ENCODE measurements at places on chromosomes 11 and 22. TPM values are rescaled to one million over a fixed set of nuclear protein-coding genes. Genes with fewer than 3 reads are reported as not detected.

OR8D4 gene
- not detected for total RNA-seq

NUDT8 gene
- 8.3 TPM for total RNA-seq

MYBPC3 gene
- not detected for total RNA-seq

SCN4B gene
- total RNA-seq: 2.8 TPM

TMPRSS5 gene
- total RNA-seq: 1.1 TPM

CRACR2B gene
- 29.3 TPM for total RNA-seq

SPDYC gene
- total RNA-seq: not detected

DNHD1 gene
- total RNA-seq: 4.2 TPM

OR52B6 gene
- not detected for total RNA-seq

GRCh38 chr11:131924001-131924400, 553.6 kb downstream of the NTM start:
- DNase-seq: no peak
- H3K36me3 ChIP-seq: no peaks in the 10 kb centered on the region
- no peak overlapping the region for H3K27ac ChIP-seq
- peaks cover 2% of the 10 kb centered on the region for H3K27me3 ChIP-seq
- H3K4me1 ChIP-seq: 0 out of 2 replicates have a peak, but pooled peaks cover 4% of the 10 kb centered on the region

DNA sequence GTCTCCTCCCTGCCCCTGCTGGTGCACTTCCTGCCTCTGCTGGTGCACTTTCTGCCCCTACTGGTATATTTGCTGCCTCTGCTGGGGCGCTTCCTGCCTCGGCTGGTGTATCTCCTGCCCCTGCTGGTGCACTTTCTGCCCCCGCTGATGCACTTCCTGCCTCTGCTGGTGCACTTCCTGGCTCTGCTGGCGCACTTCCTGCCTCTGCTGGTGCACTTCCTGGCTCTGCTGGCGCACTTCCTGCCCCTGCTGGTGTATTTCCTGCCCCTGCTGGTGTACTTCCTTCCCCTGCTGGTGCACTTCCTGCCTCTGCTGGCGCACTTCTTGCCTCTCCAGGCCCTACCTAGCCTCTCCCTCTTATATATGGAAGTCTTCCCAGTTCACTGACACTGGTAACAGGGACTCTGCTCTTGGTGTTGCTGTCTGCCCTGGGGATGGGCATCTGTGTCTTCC, 10.1 kb downstream of the MTFP1 start:
- no peaks in the 10 kb centered on the region for H3K36me3 ChIP-seq
- H3K4me3 ChIP-seq: no peak overlapping the region
- no peaks in the 10 kb centered on the region for H3K27me3 ChIP-seq
- no peak overlapping the region for H3K27ac ChIP-seq
- no peak for DNase-seq

GRCh38 chr11:112961751-112962578, 745 bp downstream of the NCAM1 start:
- peaks cover 5% of the 10 kb centered on the region for H3K27me3 ChIP-seq
- DNase-seq: peak; percentile 57
- H3K4me1 ChIP-seq: no peaks in the 10 kb centered on the region
- no peaks in the 10 kb centered on the region for H3K36me3 ChIP-seq
- H3K27ac ChIP-seq: no peak overlapping the region

GRCh38 chr22:45190202-45190872, 26.6 kb downstream of the NUP50 start:
- no peaks in the 10 kb centered on the region for H3K36me3 ChIP-seq
- H3K4me1 ChIP-seq: peaks cover 10% of the 10 kb centered on the region
- no peaks in the 10 kb centered on the region for H3K27me3 ChIP-seq
- no peak overlapping the region for H3K4me3 ChIP-seq
- no peak for DNase-seq

DNA sequence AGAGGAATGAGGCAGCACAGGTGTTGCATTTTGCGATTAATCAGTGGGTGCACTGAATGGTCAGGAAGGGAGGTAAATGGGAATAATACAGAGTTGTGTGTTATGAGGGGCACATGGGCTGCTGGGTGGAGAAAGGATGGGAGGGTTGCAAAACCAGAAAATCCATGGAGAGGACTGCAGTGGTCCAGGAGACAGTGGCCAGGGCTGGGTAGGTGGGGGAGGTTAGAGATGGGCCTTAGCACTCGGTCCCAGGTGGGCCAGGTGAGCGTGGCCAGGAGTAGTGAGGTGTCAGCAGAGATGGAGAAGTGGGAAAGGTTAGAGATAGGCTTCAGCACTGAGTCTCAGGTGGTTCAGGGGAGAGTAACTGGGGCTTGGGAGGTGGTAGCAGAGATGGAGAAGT, 399.1 kb upstream of the LARGE1 start:
- H3K4me1 ChIP-seq: no peaks in the 10 kb centered on the region
- H3K36me3 ChIP-seq: no peaks in the 10 kb centered on the region

GRCh38 chr11:102144357-102145355, 34.4 kb downstream of the YAP1 start:
- no peak overlapping the region for H3K27ac ChIP-seq
- no peak for DNase-seq
- no peak overlapping the region for H3K4me3 ChIP-seq

GRCh38 chr11:9820260-9820659, 156.4 kb downstream of the SWAP70 start:
- H3K27me3 ChIP-seq: no peaks in the 10 kb centered on the region
- no peak overlapping the region for H3K27ac ChIP-seq
- peaks cover 18% of the 10 kb centered on the region for H3K4me1 ChIP-seq
- DNase-seq: no peak
- no peaks in the 10 kb centered on the region for H3K36me3 ChIP-seq

DNA sequence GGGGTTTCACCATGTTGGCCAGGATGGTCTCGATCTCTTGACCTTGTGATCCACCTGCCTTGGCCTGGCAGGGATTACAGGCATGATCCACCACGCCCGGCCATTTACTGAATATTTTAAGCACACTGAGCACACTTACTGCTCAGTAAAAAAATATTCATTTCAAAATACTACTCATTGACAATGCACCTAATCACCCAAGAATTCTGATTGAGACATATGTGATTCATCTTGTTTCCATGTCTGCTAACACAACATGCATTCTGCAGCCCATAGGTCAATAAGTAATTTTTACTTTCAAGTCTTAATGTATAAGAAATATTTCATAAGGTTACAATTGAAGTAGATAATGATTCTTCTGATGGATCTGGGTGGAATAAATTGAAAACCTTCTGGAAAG, 4.2 kb upstream of the OR52J3 start:
- H3K27ac ChIP-seq: no peak overlapping the region
- H3K4me3 ChIP-seq: no peak overlapping the region
- H3K27me3 ChIP-seq: no peaks in the 10 kb centered on the region

DNA sequence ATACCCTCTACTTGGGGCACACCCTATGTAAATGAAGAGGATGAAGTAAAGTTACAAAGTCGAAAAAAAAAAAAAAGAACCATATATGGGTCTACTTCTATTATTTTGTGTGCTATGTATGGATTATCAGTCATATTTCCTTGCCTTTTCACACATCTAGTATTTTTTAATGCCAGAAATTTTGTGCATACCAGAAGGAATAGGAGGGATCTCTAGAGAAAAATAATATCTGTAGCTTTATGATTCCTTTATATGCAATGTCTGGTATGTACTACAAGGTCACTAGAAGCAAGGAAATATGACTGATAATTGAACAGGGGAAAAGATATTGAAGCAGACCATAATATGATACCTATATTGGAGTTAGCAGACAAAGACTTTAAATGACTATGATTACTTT, 713.4 kb downstream of the OPCML start:
- no peak for DNase-seq
- H3K27ac ChIP-seq: no peak overlapping the region
- H3K27me3 ChIP-seq: no peaks in the 10 kb centered on the region
- no peaks in the 10 kb centered on the region for H3K36me3 ChIP-seq
- H3K4me3 ChIP-seq: no peak overlapping the region
- peaks cover 3% of the 10 kb centered on the region for H3K4me1 ChIP-seq

- H3K27ac ChIP-seq: peak overlapping the region; percentile 89
- peaks cover 29% of the 10 kb centered on the region for H3K36me3 ChIP-seq
- peaks cover 28% of the 10 kb centered on the region for H3K4me1 ChIP-seq
- no peak for DNase-seq
- H3K27me3 ChIP-seq: no peaks in the 10 kb centered on the region
Measured at GRCh38 chr11:57640068-57640800, 9.5 kb downstream of the YPEL4 start.

DNA sequence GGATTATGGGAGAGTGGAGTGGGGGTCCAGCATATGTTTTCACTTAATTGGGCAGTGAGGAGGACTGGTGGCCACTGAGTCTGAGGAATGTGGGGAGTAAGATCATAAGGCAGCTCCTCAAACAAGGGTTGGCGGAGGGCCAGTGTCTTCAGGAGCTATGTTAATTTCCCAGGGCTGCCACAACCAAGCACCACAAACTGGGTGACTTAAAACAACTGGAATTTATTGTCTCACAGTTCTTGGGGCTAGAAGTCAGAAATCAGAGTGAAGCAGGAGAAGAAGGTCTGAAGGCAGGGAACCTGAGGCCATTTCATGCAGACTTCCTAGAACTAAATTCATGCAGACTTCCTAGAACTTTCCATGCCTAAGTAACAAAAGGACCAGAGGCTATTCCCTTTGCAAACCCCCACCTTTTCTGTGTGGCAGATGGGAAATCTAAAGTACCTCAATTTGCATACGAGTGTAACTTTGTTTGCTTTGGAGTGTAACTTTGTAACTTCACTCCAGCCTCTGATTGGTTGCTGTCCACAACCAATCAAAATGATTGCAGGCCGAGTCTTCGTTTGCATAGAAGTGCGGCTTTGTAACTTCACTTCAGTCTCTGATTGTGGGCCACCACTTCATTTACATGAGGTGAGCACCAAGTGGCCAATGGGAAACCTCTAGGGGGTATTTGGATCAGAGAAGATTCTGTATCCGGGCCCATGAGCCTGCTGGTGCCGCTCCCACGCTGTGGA, 50.5 kb upstream of the ZBED5 start:
- H3K36me3 ChIP-seq: no peaks in the 10 kb centered on the region
- H3K27ac ChIP-seq: no peak overlapping the region
- peak overlapping the region; percentile 13 for H3K4me3 ChIP-seq
- peaks cover 20% of the 10 kb centered on the region for H3K4me1 ChIP-seq
- H3K27me3 ChIP-seq: no peaks in the 10 kb centered on the region

- peaks cover 5% of the 10 kb centered on the region for H3K27me3 ChIP-seq
- no peaks in the 10 kb centered on the region for H3K36me3 ChIP-seq
- no peak overlapping the region for H3K27ac ChIP-seq
Measured at GRCh38 chr11:2673871-2674471, 25.8 kb downstream of the KCNQ1OT1 start.

- no peak overlapping the region for H3K27ac ChIP-seq
- no peaks in the 10 kb centered on the region for H3K27me3 ChIP-seq
- DNase-seq: no peak
- no peaks in the 10 kb centered on the region for H3K36me3 ChIP-seq
- H3K4me1 ChIP-seq: no peaks in the 10 kb centered on the region
- no peak overlapping the region for H3K4me3 ChIP-seq
Measured at GRCh38 chr11:63709336-63709884, 28.1 kb downstream of the RTN3 start.

GRCh38 chr22:46905834-46906233, 143.4 kb downstream of the TBC1D22A start:
- H3K27me3 ChIP-seq: no peaks in the 10 kb centered on the region
- H3K4me3 ChIP-seq: no peak overlapping the region
- no peak for DNase-seq
- no peak overlapping the region for H3K27ac ChIP-seq

DNA sequence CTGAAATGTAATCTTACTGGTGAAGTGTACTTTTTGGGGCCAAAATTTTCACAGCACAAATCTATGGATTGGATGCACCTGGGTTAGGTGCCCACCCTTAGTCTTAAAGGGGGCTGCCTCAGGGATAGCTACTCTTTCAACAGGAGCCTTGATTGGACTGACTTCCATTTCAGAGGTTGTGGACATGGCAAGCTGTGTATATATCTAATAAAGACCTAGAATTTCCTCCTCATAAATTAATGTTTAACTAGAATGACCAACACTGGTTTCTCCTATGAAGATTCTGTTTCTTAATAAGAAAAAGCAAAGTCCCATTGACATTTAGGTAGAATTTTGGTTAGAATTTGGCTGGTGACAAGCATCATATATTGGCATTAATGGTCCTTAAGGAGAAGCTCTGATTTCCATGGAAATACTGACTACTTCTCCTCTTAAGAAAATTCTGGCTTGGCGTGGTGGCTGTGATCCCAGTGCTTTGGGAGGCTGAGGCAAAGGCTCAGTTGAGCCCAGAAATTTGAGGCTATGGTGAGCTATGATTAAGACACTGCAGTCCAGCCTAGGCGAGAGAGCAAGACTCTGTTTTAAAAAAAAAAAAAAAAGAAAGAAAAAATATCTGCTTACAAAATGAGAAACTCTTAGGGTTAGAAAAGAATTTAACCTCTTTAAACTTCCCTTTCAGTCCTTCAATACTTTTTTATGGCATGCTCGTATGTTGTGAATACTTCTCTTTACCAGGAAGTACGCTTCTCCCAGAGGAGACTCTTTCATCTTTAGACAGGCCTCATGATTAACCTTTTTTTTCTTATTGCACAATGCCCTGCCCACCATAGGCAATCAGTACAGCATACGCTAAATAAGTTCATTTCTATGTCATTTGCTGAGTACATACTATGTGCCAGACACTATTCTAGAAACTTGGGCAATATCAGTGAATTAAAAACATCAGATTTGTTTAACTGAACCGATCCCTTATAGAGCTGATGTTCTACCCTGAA, 77.2 kb downstream of the PRR5L start:
- H3K27ac ChIP-seq: no peak overlapping the region
- no peaks in the 10 kb centered on the region for H3K4me1 ChIP-seq
- H3K36me3 ChIP-seq: no peaks in the 10 kb centered on the region
- no peak overlapping the region for H3K4me3 ChIP-seq

DNA sequence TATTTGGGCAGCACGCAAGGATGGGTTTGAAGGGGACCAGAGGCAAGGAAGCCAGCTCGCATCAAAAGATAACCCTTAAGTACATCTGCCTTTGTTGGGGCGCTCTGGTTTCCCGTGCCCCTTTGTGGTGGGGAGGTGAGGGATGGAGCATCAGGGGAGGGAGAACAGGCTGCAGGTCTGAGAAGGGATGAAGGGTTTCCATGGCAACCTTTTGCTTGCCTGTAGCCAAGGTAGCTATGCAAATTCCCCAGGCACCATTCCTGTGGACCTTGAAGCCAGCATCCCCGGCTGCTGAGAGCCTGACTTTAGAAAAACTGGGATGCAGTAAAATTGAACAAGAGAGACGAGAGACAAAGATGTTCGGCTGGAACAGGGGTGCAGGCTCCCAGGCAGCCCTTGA, 75.7 kb downstream of the SEZ6L start:
- H3K27me3 ChIP-seq: no peaks in the 10 kb centered on the region
- no peak overlapping the region for H3K27ac ChIP-seq
- H3K36me3 ChIP-seq: no peaks in the 10 kb centered on the region
- no peak overlapping the region for H3K4me3 ChIP-seq

- H3K27ac ChIP-seq: no peak overlapping the region
- DNase-seq: no peak
- no peaks in the 10 kb centered on the region for H3K27me3 ChIP-seq
- peaks cover 3% of the 10 kb centered on the region for H3K4me1 ChIP-seq
- no peaks in the 10 kb centered on the region for H3K36me3 ChIP-seq
Measured at GRCh38 chr22:30307041-30307574, 17.8 kb upstream of the CASTOR1 start.

GRCh38 chr11:1576825-1577224, 4.8 kb upstream of the DUSP8 start:
- no peak overlapping the region for H3K4me3 ChIP-seq
- DNase-seq: no peak
- H3K27ac ChIP-seq: no peak overlapping the region
- H3K27me3 ChIP-seq: peaks cover 32% of the 10 kb centered on the region
- no peaks in the 10 kb centered on the region for H3K36me3 ChIP-seq

- H3K4me1 ChIP-seq: no peaks in the 10 kb centered on the region
- no peak overlapping the region for H3K4me3 ChIP-seq
- H3K27me3 ChIP-seq: no peaks in the 10 kb centered on the region
- peak; percentile 64 for DNase-seq
- no peak overlapping the region for H3K27ac ChIP-seq
Measured at GRCh38 chr11:44572884-44573283, 7.4 kb downstream of the CD82 start.

Measured in H1 (cell line).